Esophagus squamous epithelium (tissue), 5 donors: ENCODE measurements at places on chromosomes 7 and 10. TPM values are rescaled to one million over a fixed set of nuclear protein-coding genes. Genes with fewer than 3 reads are reported as not detected.

Gene GSDME
- 0.87 TPM for total RNA-seq

Gene MTG1
- 24.8 TPM for total RNA-seq

Gene IKZF1
- 10.9 TPM for total RNA-seq

Gene SLC39A12
- total RNA-seq = not detected

Gene CYP3A7
- total RNA-seq = not detected

Gene MYH16
- total RNA-seq = 0.76 TPM

Gene GHITM
- 137 TPM for total RNA-seq

Gene H2BK1
- total RNA-seq = not detected

Gene ERVW-1
- not detected for total RNA-seq

Gene INHBA
- 5.3 TPM for total RNA-seq

Gene RTKN2
- 10.8 TPM for total RNA-seq

Gene RAMP3
- total RNA-seq = 9.7 TPM

Gene TMEM72
- total RNA-seq = not detected

Gene GRM3
- total RNA-seq = not detected

Gene CDH23
- 0.57 TPM for total RNA-seq

Gene NRCAM
- total RNA-seq = not detected

Gene ATP6V0A4
- total RNA-seq = 11.7 TPM

Gene CTTNBP2
- 21.2 TPM for total RNA-seq

Gene GRID1
- total RNA-seq = 2.7 TPM

Gene PNLIPRP3
- 2.4 TPM for total RNA-seq

Gene HKDC1
- total RNA-seq = 1.5 TPM

Gene LRRD1
- not detected for total RNA-seq

Gene HOXA10
- total RNA-seq = not detected

Gene PLXDC2
- 43.1 TPM for total RNA-seq

Gene ASL
- 32.3 TPM for total RNA-seq
